ENCODE measurements at places on chromosomes 2 and 18.

GRCh38 chr2:219810895-219811294 is 183.5 kb downstream of the SLC4A3 start:
- no peak for DNase-seq

GRCh38 chr18:12027480-12027879 is 46.2 kb downstream of the IMPA2 start:
- DNase-seq: peak; percentile 14

DNA sequence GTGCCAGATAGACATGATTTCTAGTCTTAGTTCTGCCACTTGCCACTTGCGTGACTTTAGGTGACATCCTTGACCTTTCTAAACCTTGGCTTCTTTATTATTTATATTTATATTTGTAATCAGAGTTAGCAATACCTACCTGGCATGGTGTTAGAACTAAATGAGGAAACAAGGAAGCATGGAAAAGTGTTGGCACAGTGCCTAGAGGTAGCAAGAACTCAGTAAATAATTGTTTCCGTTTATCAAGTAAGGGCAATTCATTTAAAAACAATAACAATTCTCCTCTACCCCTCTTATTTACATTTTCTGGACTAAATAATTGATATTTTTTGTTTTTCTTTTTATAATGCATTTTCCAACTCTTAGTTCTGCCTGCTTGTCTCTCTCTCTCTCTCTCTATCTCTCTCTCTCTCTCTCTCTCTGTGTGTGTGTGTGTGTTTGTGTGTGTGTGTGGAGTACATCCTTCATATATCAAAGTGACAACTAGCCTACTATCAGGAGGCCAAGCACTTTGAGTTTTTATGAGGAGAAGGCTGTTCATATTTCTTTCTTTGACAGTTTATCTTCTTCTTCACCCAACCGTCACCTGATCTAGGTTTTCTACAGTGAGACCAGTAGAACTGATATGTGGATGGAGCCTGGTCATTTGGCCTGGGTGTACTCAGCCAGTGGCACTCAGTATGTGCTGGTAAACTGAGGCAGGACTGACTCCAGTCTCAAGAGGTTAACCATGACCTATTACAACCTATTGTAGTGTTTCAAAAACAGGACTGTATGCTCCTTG is 134.5 kb downstream of the LRRTM1 start:
- no peak for DNase-seq

DNA sequence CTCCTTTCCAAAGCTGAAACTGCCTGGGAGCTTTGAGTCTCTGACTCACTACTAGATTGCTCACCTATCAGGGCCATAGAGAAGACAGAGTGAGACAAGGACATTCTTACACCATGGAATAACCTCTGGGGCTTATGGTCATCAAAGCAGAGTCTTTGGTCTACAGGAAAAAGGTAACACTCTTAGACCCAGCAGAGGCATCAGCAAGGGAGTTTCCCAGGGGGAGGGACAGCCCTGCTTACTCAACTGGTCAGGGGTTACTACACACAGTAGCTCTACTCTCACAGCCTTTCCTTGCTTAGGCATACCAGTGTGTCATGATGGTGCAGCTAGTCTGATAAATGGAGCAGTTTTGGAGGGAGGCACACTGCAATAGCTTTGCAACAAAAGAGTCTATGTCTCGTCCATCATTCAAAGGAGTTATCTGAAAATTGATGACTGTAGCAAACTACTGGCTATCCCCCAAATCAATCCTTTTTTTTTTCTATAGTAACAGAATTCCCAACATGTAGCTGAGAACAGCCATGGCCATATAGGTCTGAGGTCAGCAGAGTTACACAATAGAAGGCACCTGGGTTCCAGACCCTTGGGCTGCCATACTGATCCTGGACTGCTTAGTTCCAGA is 22.4 kb upstream of the CD28 start:
- no peak for DNase-seq

DNA sequence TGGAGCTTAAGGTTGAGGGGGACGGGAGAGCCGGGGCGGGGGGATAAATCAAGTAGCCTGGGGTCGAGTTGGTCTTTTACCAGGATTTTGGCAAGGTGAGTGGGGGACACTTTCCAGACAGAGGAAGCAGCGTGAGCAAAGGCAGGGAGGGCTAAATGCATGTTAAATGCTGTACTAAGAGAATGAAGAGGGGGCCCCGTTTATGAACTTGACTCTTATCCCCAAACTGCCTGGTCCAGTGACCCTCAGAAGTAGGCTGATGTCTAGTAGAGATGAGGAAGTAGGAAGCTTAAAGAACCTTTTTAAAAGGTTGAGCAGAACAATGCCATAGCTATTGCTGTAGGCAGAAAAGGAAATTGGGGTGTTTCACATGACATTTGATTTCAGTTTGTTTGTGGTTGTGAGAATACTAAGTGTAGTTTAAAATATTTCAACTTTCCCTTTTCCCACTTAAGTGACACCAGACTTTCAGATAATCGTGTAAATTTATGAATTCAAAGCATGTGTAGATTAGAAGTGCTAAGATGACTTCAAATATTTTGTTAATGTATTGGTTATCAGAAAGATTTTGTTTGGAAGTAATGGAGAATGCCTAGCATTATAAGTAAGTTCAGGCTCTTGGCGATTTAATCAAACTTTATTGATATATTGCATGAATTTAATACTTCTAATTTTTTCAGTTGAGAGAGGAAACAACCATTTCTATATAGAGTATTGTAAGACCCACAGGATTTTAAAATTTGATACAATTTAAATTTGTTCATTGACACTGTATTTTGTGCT is 1.8 kb downstream of the REL start:
- DNase-seq: no peak

- no peak for DNase-seq
Measured at GRCh38 chr2:240219208-240219890, 78.9 kb upstream of the OTOS start.

GRCh38 chr2:231489990-231490389 is 25.7 kb upstream of the NCL start:
- DNase-seq: no peak

DNA sequence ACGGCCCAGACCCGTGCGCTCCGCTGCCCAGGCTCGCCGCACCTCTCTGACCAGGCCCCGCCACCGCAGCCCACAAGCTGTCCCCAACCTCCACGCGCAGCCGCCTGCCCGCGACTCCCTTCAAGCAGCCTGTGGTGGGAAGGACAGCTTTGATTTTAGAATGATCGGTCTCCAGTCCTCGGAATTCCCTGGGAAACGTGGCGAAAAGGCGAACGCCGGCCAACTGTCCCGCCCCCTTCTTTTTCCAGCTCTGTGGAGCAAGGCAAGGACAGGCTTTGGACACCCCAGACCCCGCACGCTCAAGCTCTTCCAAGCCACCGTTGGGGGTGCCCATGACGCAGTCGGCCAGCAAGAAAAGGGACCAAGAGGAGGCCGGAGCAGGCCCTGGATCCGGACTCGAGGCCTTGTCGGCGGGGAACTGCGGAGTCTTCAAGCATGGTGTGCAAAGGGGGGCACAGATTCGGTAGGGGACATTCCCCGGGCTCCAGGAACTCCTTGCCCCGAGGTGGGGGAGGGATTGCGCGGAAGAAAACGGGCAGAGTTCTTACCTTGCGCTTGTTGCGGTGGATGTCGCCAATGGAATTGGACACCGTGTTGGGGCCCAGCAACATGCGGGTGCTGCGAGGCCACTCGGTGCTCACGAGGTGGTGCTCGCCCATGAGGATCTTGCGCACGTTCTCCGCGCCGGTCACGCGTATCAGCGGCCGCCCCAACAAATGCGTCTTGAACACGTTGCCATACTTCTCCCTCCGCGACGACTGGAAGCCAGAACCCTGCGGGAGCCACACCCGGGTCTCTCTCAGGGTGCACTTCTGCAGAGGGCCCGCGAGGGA is 4.0 kb downstream of the CYP26B1 start:
- DNase-seq: peak; percentile 68

DNA sequence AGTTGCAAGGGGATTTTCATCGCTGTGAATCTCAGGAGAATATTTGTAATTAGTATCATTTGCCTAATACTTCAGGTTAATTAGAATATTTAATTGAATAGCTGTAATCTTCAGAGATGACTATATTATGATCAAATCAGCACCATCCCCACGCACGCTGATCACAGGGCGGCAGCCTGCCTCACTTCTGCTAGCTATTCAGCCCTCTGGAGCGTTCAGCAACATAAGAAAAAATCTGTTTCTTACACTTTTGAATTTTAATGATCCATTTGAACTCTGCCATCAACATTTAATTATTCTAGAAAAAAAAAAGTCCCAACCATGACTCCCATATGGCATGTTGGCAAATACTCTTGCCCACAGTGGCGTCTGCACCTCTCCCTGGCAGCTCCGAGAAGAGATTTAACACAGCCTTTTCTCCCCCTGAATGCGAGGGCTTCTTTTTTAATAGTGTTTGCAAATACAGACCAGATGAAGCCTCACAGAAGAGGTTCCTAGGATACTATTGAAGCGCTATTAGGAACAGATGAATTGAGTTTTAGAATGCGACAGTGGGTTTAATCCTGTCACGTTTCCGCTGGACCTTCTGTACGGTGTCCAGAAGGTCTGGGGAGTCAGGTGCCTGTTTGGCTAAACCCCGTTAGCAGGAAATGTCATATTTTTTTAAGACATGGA is 731.9 kb upstream of the SALL3 start:
- no peak for DNase-seq

- no peak for DNase-seq
Measured at GRCh38 chr2:220785178-220785577, 786.9 kb downstream of the EPHA4 start.

DNA sequence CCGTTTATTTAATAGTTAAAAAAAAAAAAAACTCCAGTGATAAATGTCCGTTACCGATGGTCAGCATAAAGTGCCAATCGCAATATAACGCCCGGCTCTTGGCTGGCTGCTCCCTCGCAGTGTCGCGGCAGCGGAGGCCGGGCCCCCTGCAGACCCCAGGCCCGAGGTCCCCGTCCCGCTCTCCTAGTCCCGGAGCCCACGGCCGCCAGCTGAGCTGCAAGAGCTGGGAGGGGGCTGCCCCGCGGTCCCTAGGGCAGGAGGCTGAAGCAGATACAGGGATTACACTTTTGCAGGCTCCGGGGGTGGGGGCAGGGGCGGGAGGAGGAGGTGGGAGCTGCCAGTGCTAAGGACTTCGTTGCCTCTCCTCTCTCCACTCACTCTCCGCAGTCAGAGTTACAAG is 6.9 kb downstream of the OSR1 start:
- no peak for DNase-seq

GRCh38 chr18:42025491-42025890 is 70.5 kb downstream of the PIK3C3 start:
- no peak for DNase-seq

DNA sequence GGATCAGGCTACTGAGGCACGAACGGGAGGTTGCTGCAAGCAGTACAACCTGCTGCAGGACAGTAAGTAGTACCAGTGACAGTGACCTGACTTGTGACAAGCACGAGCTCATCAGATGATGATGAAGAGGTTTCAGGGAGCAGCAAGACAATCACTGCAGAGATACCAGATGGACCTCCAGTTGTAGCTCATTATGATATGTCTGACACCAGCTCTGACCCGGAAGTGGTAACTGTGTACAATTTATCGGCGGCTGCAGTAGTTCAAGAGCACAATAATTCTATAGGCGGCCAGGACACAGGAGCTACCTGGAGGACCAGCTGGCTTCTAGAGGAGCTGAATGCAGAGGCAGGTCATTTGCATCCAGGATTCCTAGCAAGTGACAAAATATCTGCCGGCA is 64.0 kb upstream of the GULP1 start:
- DNase-seq: no peak

GRCh38 chr18:26460449-26461091 is 87.8 kb downstream of the KCTD1 start:
- no peak for DNase-seq

DNA sequence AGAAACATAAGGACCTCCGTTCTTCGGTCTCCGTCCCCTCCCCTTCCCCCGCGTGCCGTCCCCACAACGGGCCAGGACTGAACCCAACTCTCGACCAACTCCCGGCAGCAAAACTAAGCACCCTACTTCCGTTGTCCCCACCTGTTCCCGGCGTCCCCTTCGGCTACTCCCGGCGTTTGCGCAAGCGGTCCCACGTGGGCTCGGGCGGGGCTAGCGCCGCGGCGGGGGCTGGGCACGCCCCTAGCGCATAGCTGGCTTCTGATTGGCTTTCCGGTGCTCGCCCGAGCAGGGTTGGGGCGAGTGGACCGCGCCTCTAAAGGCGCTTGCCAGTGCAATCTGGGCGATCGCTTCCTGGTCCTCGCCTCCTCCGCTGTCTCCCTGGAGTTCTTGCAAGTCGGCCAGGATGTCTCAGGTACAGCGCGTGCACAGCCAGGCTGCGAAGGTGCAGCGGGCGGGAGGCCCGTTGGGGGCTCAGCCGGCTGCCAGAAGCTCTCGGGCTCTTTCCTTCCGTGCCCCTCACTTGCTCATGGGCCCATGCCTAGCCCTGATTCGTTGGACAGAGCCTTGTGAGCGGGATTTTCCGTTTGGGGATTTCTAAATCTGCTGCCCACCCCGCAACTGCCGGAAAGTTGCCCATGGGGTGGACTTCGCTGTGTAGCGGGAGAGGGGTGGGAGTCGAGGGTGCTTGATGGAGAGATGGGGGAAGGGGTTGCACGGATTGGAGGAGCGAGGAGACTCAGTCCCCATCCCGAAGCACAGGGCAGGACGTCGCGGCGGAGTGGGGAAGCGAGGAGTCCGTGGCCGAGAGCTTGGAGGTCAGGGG is at the start of the genes C2orf76 and DBI:
C2orf76 (minus strand) TSS at position 186 of the 823 bp plus-strand sequence. CDS start 26,875 bp downstream, outside the sequence.
DBI (plus strand) TSS at position 329 of the 823 bp plus-strand sequence; CDS start at position 404, 75 bp downstream.
- DNase-seq: peak; percentile 96

- DNase-seq: no peak
Measured at GRCh38 chr2:220583725-220584124, 956.3 kb downstream of the SLC4A3 start.

DNA sequence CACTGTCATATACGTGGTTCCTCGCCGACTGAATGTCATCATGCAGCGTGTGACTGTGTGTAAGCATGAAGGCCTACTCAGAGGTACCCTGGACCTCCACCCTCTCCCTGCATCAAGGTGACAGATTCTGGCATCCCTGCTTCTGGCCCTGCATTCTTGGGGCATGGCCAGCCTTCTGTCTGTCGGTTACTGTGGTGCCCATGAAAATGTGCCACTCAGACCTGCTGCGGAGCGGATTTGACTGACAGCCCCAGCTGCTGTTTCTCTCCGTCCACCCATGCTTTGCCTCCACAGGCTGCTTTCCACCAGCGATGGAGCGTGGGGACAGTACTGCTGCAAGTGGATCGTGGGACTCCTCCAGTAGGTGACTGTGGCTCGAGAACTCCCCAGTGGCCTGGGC is 9.6 kb downstream of the TMEM177 start:
- DNase-seq: peak; percentile 39

DNA sequence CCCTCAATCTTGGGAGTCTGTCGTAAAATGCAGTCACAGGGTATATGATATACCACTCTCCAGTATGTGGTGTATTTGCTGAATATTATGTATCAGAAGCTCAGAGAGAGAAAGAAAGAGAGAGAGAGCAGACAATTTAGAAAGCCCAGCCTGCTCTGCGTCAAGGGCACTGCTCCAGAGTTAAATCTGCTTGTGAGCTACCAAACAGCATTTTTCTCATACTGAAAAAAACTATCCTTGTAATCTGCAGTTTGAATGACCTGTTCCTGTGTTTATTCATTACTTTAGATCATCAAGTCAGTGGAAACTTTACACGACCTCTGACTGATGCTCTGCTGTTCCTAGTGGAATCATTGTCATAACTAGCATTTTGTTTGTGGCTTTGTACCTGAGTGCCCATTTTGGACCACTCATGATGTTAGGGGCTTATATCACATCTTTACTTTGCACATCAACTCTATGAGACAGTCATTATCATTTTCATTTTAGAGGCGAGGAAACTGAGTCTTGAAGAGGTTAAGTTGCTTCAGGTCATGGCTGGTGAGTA is 89.2 kb upstream of the PELI1 start:
- no peak for DNase-seq

- DNase-seq: no peak
Measured at GRCh38 chr2:216903470-216903869, 43.6 kb upstream of the TNP1 start.

- no peak for DNase-seq
Measured at GRCh38 chr2:45820048-45820447, 168.6 kb downstream of the PRKCE start.

Measured in sciatic nerve (tissue), 2 donors.